ENCODE measurements at places on chromosomes 12 and 14.

DNA sequence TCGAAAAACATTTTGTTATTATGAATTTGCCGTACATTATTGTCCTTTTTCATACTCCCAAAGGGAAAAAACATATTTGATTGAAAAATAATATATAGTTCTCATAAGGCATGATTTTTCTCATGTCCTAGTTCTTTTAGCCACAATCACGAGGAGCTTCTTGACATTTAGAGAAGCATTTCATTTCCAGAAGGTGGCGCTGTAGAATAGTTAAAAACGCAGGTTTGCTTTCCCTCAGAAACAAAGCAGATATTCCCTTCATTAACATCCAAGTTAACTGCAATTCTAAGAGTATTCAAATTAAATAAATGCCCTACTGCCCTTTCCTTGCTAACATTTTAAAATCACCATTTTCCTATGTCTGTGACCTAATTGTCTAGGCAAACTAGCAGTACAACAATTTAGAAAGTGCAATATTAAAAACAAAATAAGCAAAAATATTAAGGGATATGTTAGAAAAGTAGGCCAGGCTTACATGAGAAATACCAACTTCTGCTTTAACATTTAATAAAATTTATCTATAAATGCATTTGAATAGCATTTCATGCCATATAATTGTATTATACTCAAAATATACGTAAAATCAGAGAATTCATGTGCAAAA is 10.9 kb upstream of the PIK3C2G start:
- DNase-seq = peak; percentile 1

- DNase-seq = no peak
Observed at GRCh38 chr12:2288001-2288400, 235.2 kb downstream of the CACNA1C start.

DNA sequence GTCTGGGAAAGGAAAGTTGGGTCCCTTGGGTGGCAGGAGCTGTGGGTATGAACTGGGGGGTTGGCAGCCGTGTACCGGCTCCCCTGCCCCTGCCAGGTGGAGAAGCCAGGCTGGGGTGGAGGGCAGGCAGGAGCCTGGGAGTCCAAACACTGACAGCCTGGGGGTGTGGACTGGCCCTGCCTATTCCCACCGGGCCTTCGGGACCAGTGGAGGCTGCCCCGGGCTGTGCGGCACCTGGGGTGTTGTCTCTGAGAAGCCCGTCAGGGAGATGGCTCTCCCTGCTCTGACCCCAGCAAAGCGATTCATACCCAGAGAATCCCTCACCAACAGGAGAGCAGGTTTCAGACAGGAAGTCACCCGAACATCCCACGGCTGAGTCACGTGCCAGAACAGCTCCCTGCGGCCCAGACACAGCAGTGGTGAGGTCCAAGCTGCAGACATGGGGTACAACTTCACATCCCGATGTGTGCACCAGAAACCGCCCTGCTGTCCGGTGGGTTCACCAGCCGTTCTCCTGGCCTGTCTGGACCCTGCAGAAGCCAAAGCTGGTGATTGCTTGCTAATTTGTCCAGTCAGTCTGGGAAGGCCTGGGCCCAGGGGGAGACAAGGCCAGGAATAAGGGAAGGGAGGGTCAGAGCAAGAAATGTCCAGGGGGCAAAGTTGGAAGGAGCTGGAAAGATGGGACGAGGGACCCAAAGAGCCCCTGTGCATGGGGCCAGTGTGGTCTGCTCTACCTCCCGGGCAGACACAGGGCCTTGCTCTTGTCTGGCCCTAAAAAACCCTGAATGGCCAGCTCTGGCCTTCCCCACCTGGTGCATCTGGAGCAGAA is 2.1 kb upstream of the GPR132 start:
- DNase-seq = no peak

DNA sequence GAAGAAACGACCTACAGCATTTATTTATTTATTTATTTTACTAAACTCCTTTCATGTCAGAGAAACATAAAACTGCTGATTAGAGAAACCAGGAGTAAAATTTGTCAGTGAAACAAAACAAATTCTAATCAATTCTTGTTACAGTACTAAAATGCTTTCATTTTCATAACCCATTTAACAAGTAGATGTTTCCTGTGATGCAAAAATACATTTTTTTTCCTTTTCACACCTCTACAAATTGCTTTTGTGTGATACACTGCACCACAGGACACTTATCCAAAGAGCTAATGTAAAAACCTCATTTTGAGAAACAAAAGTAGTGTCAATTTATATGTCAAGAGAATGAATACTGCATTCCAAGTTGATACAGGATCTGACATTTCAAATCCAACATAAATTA is 155.1 kb downstream of the SYT1 start:
- DNase-seq = no peak

GRCh38 chr14:104464907-104465306 is 114.7 kb upstream of the C14orf180 start:
- DNase-seq = no peak

DNA sequence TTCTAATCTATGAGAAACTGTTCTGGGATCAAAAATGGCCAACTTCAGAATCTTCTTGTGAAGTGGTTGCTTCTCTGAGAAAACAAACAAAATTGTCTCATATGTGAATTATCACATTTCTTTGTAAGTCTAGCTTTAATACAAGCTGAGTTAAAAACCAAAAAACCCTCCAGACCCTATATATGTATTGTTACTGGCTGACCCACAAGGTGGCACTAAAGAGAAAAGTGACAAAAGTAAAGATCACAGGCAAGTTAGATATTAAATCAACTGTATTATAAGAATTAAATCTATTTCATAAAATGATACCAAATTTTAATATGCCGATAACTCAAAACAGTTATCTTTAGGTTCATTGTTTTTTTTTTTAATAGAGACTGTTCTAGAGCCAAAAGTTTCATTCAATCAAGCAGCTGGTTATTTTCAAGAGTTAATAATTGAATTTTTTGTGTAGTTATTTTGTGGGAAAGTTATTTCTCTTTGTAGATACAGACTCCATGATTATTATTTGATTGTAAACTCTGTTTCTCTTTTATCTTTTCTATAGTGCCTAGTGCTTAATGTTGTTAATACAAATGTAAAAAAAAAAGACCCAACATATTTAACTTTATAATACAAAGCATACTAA is 7.5 kb upstream of the TRHDE start:
- DNase-seq = no peak

GRCh38 chr12:125124320-125124966 is 59.2 kb downstream of the AACS start:
- DNase-seq = no peak

DNA sequence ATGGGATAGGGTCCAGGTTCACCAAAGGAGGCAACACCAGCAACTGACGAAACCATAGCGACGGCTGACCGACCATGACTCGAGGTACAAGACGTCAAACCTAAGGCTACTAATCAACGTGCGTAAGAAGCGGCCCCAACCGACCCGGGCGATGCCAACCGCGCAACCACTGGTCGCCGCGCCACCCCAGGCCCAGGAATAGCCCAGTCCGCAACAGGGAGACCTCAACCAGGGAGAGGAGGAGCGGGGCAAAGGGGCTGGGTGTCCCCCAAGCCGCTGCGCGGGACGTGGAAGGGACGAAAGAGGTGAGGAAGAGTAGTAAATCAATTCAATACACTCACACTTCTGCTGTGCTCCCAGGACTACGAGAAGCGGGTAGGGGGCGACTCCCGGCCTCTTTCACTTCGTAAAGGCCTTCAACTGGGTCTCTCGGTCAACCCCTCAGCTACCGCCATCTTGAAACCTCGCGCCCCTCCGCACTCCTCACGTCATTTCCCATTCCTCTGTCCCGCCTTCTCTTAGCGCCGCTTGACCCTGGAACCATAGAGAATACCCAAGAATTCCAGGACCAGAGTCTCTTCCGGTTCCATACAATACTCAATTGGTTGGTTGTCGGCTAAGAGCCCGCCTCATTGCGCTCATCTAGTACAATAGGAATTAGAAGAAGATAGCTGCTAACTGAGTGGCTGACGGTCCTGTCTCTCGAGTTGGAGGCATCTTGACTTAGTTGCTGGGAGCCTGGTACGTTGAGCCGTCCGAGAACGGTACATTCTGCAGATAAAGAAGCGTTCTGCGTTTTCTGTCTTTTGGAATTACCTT is at the start of the genes C12orf60 and WBP11:
TSS of gene C12orf60 (plus strand) at position 660 of the 819 bp plus-strand sequence. CDS start 19,266 bp downstream, outside the sequence.
TSS of gene WBP11 (minus strand) at position 468 of the 819 bp plus-strand sequence. CDS start 2,095 bp downstream, outside the sequence.
- peak; percentile 93 for DNase-seq

- no peak for DNase-seq
Observed at GRCh38 chr14:39265806-39266524, 32.2 kb downstream of the MIA2 start.

DNA sequence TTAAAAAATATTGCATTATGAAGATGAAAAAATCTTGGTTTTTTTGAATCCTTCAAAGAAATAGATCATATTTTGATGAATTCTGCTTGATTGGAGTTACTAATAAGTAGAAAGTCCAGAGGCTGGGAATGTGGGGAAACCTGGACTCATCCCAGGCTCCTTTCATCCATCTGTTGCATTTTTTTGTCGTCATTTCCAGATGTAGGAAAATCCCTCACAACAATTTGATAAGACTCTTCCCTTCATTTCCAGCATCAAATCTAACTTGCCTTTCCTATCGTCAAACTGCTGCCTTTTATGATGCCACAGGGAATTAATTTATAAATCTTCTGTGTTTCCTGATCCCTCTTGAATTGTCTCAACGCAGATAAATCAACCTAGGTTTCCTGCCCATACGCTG is 211.6 kb downstream of the FBXL14 start:
- no peak for DNase-seq

DNA sequence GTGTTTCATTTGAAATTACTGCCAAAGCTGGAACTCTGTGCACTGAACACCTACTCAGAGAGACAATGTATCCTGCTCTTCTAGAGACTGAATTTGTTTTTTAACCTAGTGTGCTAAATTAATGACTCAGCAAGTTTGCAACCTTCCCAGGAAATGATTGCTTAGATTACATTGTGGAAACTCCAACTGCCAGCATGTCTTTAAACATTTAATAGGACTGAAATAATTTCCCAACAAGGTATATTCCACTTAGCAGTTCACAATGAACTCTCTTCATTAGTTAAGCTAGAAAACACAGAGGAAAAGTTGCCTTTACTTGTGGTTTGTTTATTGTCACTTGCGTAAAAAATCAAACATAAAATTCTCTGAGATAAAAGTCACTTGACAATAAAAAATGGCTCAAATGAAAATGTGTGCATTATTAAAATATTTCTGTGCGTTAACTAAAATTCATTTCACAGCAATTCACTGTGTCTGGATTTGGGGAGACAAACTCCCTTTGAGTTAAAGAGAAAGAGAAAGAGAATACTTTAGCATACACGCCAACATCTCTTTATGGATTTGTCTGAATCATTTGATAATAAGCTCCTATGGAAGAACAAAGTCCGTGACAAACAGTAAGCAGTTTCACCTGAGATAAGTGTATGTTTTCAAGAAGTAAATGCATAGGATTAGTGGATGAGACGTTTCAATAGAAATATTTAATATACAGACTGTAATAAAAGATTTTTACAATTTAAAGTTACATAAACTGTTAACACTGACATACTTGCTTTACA is 284.0 kb downstream of the PRKD1 start:
- no peak for DNase-seq

GRCh38 chr14:66081594-66082376 is 404.4 kb upstream of the CCDC196 start:
- DNase-seq = no peak

- DNase-seq = no peak
Observed at GRCh38 chr14:29150659-29151058, 384.1 kb downstream of the FOXG1 start.

DNA sequence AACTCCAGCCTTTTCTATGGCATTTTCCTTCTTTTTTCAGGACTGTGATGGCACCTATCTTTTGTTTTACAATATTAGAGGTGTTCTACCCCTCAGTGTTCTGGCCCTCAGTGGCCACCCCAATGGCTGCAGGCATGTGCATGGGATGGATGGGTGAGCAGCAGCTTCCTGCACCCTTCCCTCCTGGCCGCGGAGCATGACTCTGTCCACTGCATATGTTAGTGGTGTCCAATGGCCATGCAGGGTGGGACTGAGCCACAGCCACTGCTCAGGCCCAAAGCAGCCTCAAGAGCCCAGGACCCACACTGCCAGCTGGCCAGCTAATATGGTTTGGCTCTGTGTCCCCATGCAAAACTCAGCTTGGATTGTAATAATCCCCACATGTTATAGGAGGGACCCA is 1032.3 kb upstream of the FBXO33 start:
- DNase-seq = no peak

GRCh38 chr14:73238424-73238852 is 1.1 kb downstream of the PAPLN start:
- DNase-seq = no peak

DNA sequence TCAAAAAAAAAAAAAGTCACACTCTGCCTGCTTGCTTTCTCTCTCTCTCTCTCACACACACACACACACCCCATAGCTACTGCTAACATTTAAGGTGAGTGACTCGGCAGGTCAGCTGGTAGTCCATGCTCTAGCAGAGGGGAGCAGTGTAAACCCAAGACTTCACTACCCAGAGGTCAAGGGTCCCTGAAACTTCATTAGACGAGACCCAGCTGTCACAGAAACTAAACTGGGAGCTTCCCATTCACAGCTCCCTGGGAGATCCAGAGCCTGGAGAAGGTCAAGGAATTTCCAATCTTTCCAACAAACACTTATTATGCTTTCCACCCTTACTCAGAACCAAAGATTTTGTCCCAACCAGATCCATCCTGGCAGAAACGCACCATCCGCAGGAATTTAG is 33.2 kb downstream of the CKAP4 start:
- DNase-seq = no peak

DNA sequence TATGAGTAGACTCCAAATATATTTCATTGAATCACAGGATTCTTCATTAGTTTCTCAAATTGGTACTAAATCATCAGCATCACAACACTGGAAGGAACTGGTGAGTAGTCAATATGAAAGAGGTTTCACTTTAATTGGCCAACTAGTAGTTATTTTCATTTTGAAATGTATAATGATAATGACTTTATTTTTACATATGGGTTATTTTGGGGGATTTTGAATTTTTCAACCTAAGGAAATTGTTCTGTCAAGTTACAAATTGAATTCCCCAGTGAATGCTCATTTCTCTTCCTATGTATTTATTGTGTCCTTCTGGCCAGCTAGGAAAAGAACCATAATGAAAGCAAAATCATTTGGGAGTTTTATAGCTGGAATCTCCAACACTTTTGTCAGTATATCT is 174.2 kb upstream of the ATP2B1 start:
- DNase-seq = no peak

DNA sequence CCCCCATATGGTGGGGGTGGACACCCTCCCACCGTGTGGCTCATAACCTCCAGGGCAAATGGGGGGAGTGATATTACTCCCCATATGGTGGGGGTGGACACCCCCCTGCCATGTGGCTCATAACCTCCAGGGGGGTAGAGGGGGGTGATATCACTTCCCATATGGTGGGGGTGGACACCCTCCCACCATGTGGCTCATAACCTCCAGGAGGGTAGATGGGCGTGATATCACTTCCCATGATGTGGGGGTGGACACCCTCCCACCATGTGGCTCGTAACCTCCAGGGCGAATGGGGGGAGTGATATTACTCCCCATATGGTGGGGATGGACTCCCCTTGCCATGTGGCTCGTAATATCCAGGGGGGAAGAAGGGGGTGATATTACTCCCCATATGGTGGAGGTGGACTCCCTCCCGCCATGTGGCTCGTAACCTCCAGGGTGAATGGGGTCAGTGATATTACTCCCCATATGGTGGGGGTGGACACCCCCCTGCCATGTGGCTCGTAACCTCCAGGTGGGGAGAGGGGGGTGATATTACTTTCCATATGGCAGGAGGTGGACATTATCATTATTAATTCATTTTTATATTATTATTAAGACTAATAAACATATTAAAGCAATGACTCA is 51.2 kb upstream of the OXA1L start:
- no peak for DNase-seq

Data from germinal center (tissue), 1 donor.